ENCODE measurements at places on chromosomes 3 and 15.

- peak; percentile 6 for DNase-seq
These were observed 790 bp downstream of the PARP14 start for GRCh38 chr3:122681284-122681973.

GRCh38 chr15:52139599-52140462, 27.3 kb upstream of the BCL2L10 start:
- peak; percentile 68 for DNase-seq

DNA sequence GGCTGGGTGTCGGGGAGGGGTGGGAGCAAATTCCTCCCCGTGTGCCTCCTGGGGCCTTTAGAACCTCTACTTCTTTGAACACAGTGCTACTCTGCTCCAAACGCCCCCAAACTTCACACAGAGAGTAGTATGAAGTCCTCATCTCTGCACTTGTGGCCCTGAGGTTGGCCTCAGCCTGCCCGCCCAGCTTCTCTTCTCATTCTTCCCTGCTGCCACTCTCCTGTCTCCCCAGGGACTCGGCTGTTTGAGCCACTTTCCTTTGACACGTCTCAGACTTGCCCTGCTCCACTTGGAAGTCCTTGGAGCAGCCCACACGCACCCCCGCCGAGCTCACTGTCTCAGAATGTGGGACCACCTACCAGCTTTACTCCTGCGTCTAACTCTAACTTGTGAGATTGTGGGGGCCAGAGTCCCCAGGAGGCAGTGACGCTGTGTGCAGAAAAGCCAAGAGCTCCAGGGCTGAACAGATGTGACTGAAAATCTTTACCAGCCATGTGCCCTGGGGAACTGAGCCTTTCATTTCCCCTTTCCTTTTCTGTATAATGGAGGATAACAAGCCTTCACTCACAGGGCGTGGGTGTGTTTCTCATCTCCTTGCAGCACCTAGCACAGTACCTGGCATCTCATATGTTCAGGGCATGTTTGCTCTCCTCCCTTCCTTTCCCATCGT, 233.6 kb upstream of the CTDSPL start:
- DNase-seq = no peak

DNA sequence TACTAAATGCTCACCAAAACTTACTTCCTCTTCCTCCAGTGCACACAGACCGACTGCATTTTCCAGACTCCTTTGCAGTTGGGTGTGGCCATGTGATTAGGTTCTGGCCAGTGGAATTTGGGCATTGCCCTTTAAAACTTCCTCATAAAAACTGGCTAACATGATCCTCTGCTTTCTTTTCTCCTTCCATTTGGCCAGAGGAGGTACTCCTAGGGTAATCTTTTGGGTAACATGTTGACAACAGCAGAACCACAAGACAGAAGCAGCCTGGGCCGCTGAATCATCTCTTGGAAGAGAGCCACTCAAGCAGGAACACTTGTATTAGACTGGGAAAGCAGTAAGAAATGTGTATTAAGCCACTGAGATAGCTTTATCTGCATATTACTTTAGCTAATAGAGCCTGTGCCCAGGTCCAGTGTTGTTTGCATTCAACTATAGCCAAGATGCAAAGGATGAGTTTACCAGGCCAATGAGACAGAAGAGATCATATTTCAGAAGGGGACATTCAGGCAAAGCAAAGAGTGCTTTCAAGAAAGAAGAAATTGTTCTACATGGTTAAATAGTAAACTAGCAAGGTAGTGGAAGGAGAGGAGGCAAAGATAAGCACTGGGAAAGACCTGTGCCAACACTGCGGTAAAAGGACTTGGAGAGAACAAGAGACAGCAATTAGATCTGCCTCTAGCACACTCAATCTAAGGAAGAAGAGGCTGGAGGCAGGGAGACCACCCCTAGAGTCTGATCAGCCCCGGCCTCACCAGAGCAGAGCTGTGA, 79.8 kb downstream of the PLCH1 start:
- DNase-seq = no peak

DNA sequence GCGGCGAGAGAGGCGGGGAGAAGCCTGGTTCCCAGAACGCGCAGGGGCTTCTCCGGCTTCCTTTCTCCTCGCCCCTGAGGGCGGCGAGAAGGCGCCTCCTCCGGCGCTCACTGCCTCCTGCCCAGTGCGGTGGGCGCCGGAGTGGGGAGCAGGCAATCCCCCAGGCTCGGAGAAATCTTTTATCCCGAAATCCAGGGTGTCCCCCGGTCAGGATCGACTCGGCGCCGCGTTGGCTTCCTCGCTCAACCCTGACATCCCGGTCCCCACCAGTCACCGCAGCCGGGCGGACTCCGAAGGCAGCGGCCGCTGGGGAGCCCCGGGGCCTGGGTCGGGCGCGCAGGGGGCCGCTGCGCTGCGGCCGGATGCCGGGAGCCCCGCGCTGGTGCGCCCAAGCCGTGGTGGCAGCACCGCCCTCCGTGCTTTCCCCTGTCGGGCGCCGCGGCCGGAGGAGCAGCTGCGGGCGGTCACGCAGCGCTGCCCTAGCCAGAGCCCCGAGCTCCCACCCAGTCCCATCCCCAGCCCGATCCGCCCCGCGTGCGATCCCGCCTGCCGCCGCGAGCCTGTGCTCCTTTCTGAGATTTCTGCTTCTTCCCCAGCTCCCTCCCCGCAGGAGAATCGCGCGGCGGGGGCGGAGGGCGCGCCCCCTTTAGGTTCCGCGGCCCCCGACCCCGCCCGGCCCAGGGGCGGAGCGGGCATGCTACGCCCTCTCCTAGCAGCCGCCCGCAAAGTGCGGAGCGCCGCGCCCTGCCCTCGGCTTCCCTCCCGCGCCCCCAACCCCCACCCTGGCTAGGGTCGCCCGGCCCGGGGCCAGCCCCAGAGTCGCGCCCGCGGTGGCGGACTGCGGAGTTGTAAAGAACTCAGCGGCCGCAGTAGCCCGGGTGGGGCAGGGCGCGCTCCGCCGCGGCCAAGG, 683 bp upstream of the CACNA2D3 start:
- no peak for DNase-seq

DNA sequence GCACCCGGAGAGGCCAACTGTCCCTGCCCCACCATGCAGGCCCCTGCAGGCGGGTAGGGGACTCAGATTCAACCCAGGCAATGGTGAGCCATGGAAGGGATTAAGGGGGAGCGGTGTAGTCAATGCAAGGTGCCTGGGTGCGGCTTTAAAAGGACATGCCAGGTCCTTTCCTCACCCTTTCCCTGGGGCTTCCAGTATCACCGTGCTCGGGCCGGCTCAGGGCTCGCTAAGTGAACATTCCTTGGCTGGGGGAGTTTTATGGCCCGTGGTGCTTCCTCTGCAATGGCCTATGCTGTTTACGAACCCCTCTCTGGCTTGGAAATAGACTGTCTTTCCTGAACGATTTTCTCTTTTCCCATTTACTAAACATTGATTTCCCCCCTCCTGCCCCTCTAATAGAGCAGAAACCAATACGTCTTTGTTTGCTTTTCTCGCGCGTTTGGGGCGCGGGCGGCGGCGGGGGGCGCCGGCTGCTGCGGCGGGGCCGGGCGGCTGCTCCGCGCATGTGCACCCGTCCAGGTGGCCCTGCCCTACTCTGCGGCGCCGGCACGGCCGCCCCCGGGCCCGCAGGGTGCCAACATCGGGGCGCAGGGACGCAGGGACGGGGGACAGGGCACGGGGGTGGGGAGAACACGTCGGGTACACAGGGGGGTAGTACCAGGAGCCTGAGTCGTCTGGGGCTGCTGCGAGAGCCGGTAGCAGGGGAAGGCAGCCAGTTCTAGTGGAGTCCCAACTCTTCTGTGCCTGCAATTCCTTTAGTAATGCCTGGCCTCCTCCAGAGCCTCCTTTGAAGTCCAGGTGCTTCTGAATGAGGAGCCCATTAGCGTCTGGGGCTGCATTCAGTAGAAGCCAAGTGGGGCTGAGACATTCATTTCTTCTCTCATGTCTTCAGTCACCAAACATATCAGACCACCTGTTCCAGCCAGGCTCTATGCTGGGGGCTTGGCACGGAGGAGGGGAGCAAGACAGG, 26.9 kb upstream of the CACNA2D2 start:
- DNase-seq = no peak

DNA sequence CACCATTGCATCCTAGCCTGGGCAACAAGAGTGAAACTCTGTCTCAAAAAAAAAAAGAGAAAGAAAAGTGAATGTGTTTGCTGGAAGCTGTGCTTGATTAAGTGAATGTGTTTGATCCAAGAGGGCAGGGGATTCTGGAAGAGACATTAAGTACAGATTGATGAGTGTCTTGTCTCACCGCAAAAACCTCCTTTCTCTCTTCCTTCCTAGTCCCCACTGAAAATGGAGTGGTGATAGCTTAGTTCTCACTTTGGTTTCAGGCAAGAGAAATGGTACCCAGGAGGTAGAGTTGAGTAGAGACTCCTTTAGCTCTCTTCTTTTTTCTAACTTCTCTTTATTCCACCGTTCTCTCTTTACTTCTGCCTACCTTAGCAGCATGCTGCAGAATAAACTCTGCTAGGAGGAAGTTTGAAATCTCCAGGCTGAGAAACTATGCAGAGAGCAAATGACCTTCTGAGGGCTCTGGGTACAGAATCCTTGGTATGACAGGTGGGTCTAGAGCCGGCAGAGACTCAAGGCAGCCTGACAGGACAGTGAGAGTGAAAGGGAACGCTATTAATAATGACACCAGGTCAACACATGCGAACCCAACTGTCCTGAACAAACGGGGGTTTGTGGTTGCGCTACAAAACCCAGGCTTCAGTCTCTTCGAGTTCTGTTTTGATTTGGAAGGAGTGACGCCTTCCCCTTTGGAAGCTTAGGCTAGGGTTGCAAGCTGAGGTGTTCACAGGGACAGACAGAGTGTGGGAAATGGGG, 74.9 kb downstream of the SMAD3 start:
- DNase-seq = no peak

- no peak for DNase-seq
These were observed 32.3 kb upstream of the SEMA3F start for GRCh38 chr3:50122661-50123391.

DNA sequence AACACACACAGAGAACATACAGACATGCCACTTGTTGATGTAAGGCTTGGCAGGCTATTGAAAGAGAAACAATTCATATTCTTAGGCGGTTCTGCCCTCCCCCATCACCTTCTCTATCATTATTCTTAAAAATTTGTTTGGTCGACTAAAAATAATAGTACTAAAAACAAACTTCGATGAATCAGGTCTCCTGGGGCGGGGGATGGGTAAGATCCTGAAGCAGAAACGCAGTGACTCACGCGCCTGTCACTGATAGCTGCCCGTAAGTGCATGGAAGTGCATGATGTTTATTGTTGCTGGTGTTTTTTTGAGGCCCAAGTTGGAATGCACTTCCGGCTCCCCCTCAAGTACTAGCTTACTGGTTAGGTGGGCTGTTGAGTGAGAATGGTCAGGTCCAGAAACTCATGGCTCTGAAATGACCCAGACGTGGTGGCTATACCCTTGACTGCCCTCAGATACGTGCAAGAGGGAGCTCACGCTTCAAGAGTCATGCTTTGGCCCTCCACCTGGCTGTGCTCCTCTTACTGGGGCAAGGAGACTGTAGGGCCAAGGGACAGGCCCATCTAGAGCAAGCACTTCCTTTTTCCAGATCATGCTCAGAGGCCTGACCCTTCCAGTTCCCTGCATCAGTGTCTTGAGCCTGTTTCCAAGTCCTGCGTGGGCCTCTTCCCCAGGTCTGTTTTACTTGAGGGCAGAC, 10.9 kb downstream of the SMAD3 start:
- peak; percentile 96 for DNase-seq

- no peak for DNase-seq
These were observed 449.9 kb upstream of the GOLIM4 start for GRCh38 chr3:168545591-168545990.

DNA sequence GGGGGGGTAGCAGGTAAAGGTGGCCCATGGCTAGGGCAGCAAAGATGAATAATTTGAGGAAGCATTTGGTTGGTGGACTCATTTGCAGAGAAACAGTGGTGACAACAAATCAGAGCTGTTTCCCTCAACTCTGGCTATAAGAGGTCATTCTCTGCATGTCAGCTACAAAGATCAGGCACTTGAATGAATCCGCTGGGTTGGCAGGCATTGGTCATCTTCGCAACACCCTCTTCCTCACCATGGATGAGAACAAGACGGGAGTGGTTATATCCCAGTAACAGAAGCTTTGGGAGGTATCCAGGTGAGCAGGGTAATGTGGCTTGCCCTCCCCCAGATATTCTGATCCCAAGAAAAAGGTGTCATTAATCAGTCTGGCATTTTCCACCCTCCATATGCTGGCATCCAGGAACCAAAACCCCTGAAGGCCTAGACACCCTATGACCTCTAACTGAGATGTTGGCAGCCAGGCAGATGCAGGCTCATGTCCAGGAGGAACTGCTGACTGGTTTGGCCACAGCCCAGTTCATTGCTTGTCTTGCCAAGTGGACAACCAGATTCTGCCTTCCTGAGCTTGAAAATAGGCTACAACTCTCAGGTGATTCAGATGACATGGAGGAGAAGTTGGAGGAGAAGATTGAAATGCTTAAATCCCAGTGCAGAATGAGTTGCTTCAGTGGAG, 108.9 kb upstream of the TRIM42 start:
- DNase-seq = no peak

- DNase-seq = no peak
These were observed 18.2 kb upstream of the CORO2B start for GRCh38 chr15:68560501-68561113.

DNA sequence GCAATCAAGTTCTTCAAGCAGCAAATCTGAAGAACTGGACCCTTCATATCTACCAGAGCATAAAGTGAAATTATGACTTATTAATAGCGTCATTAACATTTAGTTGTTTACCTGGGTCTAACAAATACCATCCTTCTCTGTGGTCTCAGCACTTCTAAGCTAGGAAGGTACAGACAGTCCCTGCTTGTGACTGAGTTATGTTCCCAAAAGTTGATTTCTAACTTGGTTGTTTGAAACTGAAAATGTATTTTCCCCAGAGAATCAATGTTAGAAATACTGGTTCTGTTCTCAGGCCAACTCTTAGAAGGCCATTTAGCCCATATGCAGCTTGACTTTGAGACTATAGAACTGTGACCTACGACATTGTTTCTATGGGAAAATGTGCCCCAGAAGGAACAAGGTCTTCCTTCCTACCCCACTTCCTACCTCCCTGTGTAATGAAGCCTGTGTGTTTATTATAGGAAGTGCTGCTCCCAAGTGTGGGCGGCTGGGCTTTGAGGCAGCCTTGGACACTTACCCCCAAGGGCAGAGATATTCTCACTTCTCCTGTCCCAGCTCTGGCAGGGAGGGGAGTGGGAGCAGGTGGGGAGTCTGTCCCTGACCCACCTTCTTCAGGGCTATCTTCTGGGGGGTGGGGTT, 12.2 kb upstream of the MAPK6 start:
- DNase-seq = no peak

GRCh38 chr3:71466483-71466882, 117.0 kb downstream of the FOXP1 start:
- peak; percentile 12 for DNase-seq

- no peak for DNase-seq
These were observed 244.2 kb upstream of the SATB1 start for GRCh38 chr3:18669374-18669773.

- no peak for DNase-seq
These were observed 70.0 kb upstream of the LIMD1 start for GRCh38 chr3:45524565-45524964.

All from kidney capillary endothelial cell (primary cell).